ENCODE measurements at places on chromosomes 3 and 15.

GRCh38 chr3:8743911-8744310 is 10.3 kb downstream of the CAV3 start:
- no peak for DNase-seq

DNA sequence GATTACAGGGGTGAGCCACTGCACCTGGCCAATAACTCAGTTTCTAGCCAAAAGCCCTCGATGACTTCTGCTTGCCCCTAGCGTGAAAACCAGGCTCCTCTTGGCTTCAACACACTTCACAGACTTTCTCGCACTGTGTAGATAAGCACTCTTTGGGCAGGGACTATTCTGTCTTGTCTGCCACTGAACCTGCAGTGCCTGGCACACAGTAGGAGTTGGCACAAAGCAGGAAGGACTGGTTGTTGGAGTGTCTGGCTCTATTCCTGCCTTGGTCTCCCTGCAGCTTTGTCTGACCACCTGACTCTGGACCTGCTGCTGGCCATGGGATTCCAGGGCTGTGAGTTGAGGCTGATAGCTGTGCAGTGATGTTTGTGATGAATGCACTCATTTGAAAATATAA is 46.4 kb upstream of the RGMA start:
- no peak for DNase-seq

DNA sequence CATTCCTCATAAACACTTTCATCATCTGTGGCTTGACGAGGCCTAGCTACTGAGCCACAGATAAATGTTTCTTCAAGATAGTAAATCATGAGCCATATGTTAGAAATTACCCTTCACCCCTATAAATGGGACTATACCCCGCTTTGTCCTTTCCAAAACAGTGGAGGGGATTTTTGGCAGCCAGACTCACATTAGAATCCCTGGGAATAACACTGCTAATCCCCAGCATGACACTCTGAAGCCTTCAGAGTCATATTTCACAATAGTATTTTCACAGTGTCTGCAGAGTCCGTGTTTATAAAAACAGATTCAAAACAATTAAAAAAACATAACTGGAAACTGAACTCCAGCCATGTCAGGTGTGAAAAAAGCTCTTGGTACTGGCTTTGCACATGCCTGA is 271.6 kb downstream of the ERC2 start:
- no peak for DNase-seq

- DNase-seq = no peak
These were observed 145.9 kb downstream of the OR4M2 start for GRCh38 chr15:22226034-22226790.

DNA sequence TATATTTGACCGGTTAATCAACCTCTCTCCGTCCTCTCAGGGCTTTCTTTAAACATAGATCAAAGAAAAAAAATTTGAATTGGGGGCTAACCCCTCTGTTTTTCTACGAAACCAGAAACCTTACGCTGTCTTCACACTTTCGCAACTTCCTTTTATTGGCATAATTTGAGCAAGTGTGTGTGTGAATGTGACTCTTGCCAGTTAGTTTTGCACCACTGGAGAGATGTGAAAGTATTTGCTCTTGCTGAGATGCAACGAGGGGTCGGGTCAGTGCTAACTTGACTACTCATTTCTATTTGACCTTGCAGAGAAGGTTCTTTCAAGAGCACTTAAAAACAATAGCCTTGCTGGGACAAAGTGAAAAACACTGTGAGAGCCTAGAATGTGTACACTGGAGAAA is 81.2 kb downstream of the FAM43A start:
- DNase-seq = no peak

DNA sequence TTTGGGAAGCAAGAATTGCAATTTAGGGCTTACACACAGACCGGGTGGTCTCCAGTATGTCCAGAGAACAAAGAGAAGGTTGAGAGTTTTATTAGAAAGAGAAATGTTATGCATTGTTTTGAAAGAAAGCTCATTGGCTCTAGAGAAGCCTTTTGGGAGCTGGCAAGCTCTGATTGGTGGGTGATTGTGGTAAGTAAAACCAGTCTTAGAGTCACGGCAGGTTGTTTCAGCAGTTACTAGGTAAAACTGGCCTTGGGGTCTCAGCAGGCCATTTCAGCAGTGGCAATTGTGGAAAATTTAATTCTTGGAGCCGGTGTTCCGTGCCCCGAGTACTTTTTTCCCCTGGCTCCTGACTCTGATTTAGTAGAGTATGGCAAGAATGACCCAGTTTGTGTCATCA is 78.1 kb downstream of the MRPL46 start:
- DNase-seq = no peak

DNA sequence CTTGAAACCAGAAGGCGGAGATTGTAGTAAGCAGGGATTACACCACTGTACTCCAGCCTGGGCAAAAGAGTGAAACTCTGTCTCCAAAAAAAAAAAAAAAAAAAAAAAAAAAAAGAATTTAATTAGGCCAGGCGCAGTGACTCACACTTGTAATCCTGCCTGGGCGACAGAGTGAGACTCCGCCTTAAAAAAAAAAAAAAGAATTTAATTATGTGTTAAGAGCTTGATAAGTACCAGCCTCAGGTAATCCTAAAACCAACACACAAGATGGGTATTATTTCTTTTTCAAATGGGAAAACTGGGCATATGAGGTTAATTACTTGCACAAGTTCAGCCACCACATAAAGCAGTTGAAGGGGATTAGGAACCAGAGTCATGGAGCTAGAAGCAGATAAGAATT is 49.0 kb downstream of the PBRM1 start:
- DNase-seq = no peak

DNA sequence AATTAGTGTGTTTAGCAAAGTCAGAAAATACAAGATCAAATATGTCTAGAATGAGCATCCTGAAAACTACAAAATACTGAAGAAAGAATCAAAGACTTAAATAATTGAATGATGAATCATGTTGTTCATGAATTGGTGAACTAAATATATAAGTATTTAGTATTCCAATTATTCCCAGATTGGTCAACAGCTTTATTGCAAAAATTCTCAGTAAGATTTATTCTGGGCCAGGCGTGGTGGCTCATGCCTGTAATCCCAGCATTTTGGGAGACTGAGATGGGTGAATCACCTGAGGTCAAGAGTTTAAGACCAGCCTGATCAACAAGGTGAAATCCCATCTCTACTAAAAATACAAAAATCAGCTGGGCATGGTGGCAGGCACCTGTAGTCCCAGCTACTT is 250.0 kb upstream of the NECTIN3 start:
- no peak for DNase-seq

DNA sequence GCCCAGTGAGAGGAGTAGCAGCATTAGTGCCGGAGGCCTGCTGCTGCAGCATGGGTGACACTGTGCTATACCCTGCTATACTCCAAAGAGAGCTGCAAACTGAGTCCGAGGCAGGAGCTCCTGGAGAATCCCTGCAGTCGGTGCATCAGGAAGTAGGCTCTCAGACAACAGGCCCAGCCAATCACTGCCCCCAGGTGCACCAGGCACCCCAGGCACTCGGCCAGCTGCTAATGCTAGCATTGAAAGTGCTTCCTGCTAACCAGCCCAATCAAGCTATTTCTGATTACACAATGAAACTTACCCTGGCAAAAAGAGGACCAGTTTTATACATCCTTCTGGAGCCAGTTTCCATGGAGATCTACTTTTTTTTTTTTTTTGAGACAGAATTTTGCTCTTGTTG is 45.6 kb upstream of the IREB2 start:
- no peak for DNase-seq

- DNase-seq = no peak
These were observed 296.5 kb downstream of the THSD4 start for GRCh38 chr15:71411538-71412482.

- DNase-seq = no peak
These were observed 13.0 kb downstream of the TBC1D2B start for GRCh38 chr15:78064544-78064943.

DNA sequence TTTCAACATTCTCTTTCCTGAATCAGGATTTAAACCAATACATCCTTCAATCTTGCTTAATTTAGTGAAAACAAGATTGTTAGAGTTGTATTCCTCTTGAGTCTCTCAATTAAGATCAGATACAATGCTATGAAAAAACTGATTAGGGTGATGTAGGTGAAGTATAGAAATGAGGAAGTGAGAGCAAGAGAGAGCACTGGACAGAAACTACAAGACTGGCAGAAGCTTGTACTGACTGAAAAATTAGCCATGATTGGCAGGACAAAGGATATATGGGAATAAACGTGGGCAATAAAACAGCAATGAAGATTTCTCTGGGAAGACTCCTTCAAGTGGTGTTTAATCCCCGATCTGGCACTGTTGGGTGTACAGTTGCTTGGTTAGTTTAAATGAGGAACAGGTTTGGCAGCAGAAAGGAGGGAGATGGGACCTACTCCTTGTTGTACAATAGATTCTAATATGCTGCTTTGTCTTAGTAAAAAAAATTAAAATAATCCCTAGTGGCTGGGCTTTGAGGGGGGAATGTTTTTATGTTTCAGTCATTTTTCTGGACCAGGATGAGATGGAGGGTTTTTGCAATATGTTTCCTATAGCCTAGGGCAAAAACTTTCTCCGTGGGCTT is 252.7 kb downstream of the SLC9A9 start:
- no peak for DNase-seq

DNA sequence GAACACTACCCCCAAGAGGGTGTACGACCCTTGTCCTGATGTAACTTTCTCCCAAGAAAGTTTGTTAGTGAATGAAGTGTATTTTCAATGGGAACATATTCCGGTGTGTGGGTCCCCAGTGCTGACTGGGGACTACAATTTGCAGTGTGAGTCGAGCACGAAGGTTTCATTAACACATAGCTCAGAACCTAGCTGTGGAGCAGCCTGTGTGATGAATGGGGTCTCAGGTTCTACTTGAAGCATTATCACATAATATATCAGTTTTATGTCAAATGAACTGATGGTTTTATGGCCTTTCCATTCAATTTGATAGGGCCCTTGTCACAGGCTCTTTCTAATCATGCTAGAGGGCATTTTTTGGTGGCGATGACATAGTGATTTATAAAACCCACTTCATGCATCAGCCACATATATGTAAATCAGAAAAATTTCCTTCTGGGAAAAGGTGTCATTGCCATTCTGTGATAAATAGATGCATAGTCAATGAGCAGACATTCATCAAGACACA is 44.1 kb downstream of the RETNLB start:
- no peak for DNase-seq

Measured in stimulated activated naive B cell treated with anti-CD40 and anti-IgM and Interleukin-4, amounts not matched to agents 10 μg/mL and 1 μg/mL and 100 μg/mL, for 72 hours (primary cell).